NCI-H2107 (cell line): ENCODE measurements at places on chromosomes 7 and 10.

DNA sequence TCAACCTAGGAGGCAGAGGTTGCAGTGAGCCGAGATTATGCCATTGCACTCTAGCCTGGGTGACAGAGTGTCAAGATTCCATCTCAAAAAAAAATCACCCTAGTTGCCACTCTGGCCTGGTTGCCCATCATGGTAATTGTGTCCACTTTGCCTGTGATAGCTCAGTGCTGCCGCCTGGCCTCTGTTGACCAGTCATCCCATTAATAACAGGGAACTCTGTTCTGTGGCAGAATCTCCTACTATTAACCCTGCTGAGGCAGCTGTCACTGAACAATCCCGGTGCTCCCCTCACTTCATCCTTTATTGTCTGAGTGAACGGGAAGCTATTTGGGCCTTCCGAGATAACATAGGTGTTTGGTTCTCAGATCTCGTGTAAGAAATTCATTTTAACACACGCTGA, 14.6 kb downstream of the ZNF3 start:
- DNase-seq = no peak

DNA sequence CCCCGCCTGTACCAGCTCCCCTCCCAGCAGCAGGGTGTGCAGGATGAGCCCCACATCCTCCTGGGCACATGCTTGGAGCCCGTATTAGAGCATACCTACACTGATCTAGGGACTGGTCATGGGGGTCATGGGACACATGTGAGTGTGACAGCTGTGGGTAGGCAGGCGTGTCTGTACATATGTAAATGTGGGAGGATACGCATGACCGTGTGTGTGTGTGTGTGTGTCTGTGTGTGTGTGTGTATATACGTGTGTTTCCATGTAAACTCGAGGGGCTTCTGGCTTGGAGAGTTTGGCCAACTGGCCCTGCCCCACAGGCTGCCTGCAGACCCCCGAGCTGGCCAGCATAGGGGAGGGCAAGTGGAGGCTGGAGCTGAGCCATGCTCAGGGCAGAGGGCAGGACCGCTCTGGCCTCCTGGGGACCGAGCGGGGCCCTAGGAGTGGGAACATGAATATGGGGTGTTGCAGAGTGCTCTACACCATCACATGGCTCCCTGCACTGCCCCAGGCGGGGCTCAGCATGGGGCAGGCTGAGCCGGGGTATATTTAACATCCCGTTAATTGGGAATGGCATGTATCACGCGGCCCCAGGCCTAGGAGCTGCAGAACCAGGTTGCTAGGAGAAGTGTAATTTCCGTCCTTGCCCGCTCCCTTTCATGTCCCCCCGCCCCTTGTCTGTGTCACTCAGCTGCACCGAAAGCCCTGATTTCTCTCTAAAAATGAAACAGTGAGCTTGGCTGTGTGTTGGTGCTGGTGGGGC, 152.7 kb upstream of the PCBD1 start:
- no peak for DNase-seq

- no peak for DNase-seq
These were observed 36.2 kb upstream of the PITRM1 start for GRCh38 chr10:3208481-3209406.

GRCh38 chr10:69044546-69044945, 43.4 kb upstream of the SRGN start:
- DNase-seq = no peak

- no peak for DNase-seq
These were observed 8.6 kb upstream of the RFC2 start for GRCh38 chr7:74262639-74263398.

DNA sequence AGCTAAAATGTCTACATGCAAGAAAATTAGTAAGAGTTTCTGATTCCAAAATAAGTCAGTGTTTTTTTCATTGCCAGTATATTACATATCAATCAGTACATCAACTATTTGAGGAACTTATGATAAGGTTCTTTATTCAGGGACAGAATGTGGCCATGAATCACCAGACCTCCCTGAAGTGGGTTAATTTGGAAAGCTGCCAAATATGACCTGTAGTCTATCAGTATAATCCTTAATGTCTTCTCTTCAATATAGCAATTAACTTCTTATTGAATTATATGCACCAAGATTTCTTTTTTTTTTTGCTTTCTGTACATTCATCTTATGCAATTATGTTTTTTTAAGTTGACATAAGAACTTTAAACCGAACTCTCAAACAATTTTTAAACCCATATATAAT, 714.5 kb upstream of the POT1 start:
- DNase-seq = no peak

DNA sequence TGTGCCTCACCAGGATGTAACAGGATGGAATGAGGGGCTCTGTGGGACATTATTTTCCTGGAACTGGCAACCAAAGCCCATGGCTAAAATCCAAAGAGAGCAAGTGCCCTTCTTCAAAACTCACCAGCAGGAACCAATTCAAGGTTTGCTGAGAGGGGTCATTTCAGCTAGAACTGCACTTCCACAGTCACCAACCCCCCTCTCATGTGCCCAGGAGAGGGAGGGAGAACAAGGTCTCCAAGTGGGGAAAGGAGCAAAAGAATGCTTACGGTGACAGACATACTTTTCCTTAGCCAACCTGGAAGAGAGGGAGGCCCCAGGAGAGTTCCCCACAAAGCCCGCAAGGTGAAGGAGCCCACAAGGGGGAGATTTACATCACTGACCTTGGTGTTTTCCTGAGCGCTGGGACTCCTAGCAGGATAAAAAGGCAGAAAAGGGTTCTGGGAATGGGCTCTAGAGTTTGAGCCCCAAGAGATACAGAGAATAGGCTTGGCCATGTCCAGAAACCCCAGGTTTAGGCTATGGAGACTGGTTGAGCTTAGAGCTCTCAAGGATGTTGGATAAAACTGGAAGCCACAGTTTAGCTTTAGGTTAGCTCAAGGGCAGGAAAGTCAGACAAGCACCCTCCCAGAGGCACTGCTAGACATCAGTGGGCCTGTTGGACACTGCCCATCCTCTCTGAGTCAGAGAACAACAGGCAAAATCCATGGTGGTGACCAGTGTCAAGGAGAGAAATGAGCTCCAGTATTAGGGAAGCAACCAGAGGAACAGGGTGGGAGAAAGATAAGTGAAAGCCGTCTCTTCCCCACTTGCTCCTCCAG, 63.9 kb upstream of the GHITM start:
- no peak for DNase-seq

- no peak for DNase-seq
These were observed 9.6 kb downstream of the DUSP5 start for GRCh38 chr10:110507346-110507745.

GRCh38 chr10:81873932-81874816, 820 bp upstream of the NRG3 start:
- no peak for DNase-seq

DNA sequence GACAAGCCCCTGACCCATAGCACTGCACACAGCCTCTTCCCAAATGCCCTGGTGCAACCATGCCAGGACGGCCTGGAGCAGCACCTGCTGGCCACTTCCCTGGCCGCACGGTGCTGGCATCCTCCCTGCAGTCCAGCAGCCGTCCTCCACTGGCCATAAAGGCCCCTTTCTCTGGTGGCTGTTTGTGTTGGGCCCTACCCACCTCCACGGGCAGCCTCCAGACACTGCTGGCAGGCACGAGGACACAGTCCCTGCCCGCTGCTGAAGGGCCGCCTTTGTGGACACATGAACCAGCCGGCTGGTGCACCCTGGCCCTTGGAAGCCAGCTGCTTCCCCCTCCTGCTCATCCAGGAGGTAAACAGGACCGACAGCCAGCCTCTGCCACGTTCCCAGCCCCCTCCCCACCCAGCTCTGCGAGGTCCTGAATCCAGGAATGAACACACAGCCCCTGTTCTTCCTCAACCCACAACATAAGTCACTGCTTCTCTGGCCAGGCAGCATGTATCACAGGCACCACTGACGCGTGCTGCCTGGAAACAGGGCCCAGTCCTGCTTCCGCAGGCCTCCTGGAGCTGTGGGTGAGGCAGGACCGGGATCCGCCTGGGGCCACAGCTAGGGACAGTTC, 43.8 kb downstream of the SPOCK2 start:
- no peak for DNase-seq

DNA sequence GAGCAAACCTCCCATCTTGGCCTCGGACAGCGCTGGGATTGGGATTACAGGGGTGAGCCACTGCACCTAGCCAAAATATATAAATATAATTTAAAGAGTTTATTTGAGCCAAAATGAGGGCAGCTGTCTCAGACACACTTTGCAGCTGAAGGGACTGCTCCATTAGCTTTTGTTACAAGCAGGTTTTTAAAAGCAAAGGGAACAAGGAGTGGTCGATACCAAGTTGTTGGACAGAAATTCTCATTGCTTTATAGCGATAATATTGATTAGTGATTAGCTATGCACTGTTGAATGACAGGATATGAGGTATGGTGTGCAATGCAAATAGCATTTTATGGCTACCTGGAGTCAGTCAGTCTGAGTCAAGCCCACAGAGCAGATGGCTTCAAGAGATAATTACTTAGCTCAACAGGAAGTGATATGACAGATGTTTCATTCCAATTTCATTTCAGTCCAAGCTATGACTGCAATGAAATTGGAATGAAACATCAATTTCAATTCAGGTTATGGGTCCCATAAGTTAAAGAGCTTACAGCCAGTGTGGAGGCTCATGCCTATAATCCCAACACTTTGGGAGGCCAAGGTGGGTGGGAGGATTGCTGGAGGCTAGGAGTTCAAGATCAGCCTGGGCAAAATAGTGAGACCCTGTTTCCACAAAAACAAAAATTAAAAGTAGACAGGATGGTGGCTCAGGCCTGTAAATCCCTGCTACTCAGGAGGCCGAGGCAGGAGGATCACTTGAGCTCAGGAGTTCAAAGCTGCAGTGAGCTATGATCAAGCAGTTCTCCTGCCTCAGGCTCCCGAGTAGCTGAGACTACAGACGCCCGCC, 23.1 kb downstream of the TYW1 start:
- no peak for DNase-seq

GRCh38 chr7:23467291-23467805, 2.9 kb downstream of the IGF2BP3 start:
- no peak for DNase-seq

DNA sequence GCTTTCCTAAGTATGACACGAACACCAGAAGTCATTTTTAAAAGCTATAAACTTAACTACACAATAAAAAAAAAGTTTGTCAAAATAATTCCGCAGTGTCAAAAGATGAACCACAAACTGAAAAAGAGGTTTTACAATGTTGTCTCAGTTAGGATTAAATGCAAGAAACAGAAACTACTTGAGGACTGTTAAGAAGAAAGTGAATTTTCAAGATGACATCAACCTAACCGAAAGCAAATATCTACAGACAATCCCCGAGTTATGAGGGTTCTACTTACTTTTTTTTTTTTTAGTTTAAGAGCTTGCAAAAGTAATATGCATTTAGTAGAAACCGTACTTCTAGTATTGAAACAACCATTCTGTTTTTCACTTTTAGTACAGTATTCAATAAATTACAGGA, 62.3 kb downstream of the TFPI2 start:
- DNase-seq = no peak

GRCh38 chr7:17058568-17058967, 176.8 kb upstream of the AGR3 start:
- no peak for DNase-seq

DNA sequence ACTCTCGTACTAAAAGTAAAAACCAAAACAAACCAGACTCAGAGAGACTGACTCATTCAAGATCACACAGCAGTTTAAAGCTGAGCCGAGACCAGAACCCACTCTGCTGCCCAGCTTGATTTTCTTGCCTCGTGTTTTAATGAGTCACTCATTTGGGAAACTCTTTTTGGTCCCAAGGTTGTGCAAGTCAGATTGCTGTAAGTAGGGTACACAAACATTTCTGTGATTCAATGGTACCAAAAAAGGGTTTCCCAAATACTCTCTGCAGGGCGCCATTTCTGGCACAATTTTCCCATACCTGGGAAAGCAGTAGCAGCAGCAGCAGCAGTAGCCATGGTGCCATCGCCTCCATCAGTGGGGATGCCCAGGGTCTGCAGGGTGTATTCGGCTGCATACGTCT, 69.9 kb downstream of the ASAH2B start:
- no peak for DNase-seq

DNA sequence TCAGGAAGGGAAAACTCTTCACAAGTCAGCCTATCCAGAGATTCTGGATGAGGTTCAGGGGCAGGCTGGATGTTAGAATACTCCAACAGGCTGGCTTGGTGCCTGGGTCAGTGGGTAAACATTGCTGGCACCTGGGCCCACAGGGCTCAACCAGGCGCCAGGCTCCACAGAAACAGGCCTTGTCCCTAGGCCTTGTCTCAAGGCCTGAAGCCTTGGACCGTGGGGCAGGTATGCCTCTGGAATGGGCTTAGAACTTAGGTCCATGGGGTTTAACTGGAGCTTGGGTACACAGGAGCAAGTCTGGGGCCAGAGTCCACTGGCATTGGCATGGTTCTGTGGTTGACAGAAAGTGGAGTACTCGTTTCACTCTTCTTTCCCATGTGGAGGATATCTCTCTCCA, 263.0 kb upstream of the ETV1 start:
- no peak for DNase-seq

DNA sequence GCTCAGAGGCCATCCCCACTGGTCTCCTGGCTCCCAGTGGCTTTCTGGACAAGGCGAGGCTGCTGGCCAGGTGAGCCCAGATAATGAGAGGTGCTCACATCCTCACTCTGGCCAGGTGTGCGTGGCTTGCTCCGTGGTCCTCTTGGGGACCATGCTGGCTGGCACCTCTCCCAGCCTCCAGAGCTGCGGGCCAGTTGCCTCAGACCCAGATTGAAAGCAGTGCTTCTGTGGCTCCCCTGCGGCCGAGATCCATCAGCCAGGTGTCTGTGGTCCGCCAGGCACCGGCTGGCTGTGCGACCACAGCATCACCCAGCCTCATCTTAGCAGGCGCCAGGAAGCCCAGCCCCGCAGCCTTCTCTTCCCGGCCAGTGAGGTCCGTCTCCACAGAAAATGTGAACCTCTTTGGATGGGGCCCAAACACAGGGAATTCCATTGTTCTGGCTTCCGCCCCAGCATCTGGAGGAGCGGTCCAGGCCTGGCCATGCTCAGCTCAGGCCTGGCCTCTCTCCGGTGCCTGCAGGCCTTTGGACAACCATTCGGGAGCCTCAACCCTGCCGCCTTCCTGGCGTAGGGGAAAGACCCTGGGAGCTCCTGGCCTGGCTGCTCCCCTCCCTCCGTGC, 5.2 kb upstream of the TTYH3 start:
- DNase-seq = no peak

GRCh38 chr10:105800641-105801040, 1159.6 kb downstream of the SORCS3 start:
- no peak for DNase-seq

GRCh38 chr7:151299940-151300645, 41.5 kb upstream of the NUB1 start:
- no peak for DNase-seq

GRCh38 chr10:93917064-93917391, 23.2 kb downstream of the SLC35G1 start:
- DNase-seq = no peak

DNA sequence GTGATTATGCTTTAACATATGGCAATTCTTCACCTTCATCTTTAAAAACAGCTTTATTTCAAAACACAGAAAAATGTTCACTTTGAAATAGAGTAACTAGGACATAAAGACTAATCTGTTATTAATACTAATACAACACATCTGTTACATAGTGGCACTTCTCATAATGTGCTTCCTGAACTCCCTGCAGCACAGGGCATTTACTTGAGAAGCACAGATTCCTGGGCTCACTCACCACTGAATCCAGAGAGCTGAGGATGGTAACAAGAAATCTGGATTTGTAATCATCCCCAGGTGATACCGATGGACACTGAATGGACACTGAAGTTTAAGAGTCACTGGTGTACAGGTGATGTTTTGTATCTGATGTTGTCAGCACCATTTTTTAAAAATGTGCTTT, 96.1 kb downstream of the COL28A1 start:
- DNase-seq = no peak
